Cerebellar nuclear complex (tissue), 1 donor: ENCODE measurements at places on chromosomes 3 and 15.

GRCh38 chr3:171558188-171558696 lies 98.0 kb upstream of the TNIK start:
- no peak for DNase-seq

DNA sequence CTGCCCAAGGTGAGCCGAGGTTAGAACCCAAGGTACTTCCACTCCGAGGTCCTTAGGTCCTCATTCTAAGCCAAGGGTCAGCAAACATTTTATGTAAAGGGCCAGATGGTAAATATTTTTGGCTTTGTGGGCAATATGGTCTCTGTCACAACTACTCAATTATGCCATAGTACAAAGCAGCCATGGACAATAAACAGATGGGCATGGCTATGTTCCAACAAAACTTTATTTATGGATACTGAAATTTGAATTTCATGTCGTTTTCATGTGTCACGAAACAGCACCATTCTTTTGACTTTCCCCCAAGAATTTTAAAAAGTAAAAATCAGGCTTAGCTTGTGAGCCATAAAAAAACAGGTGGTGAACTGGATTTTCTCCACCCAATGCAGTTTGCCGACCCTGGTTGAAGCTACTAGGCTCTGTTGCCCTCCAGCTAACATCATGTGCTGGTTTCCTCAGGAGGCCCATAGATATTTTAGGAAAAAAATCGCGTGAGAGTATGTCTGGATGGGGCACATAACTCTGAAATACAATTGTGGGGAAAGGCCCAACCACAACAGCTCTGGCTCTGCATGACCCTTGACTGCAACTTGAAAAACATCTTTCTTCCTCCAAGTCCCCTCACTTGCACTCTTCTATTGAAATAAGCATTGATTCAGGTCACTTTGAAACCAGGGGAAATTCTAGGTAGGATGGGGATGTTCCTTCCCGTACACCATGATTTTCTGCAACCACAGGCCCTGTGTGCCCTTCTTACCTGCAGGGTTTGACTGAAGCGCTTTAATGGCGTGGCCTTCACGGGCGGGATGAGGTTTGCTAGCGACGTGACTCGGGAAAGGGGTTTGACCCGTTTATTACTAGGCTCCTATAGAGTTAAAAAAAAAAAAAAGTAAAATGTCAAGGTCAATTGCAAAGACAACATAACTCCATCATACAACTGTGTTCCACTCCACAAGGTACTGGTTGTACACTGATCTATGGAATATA lies 28.5 kb downstream of the ARHGEF3 start:
- DNase-seq = no peak

- DNase-seq = no peak
Measured at GRCh38 chr3:57331078-57331610, 38.7 kb upstream of the ASB14 start.

DNA sequence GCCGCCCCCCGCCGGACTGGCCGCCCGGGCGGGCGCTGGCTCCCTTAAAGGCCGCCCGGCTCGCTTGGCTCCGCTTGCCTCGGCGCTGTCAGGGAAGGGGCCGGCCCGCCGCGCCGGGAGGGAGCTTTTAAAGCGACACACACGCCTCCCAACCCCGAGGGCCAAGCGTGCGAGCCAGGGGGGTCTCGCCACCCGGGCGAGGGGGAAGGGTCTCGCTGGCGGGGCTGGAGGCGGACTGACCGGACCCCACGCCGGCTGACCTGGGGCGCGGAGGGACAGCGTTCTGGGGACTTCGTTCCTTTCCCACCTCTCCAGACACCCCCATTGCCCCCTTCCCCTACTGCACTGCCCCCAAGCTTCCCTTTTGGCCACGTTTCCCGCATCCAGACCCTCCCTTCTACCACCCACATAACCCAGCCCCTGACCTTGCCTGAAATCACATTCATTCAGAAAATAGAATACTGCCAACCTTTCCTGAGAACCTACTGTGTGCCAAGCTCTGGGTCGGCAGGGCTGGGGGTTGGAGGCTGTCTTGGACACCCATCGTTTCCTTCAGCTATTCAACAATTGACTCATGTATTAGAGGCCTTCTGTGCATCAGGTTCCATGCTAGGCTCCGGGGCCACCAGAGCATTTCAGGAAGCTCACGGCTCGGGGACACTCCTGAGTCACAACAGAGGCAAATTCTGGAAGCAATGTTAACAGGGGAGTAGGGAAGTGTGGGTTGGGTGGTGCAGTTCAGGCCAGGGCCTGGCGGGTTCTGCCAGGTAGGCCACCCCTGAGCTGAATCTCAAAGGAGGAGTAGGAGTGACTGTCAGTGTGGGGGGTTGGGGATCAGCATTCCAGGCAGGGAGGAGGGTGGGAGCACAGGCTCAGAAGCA lies at the start of gene INSYN1:
Gene INSYN1 (minus strand): TSS at position 102 of the 881 bp plus-strand sequence. CDS start 2,221 bp downstream, outside the sequence.
- DNase-seq = no peak

DNA sequence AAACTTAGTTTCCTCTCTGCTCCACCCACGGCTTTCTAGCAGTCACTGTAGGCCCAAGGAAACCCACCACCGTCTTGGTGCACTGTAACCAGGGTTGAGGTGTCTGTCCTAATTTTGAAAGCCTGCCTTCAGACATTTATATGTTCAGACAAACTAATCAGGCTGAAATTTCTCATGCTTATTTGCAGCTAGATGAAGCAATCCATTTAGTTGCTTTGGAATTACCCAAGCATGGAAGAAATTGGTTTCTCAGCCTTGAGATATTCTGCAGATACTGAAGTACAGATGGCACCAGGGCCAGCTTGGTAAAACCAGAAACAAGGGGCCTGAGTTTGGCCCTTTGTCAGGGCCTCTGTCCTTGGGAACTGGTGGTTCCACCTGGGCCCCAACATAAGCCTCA lies 105.4 kb downstream of the CACNA1D start:
- no peak for DNase-seq

DNA sequence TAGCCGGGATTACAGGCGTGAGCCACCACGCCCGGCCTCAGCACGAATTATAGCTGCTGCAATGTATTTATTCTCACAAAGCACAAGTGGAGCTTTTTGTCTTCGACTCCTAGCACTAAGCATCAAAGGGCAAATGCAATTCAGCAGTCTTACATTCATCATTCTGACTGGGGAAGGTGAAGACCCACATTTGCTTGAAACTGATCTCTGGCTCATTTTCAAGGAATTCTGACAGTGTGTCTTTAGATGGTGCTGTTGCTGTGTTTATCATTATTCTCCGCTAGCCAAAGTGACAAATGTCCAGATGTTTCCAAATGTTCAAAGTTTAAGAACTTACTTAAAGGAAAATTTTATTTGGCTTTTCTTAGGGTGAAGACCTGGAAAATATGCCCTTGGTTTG lies 55.9 kb downstream of the SGO1 start:
- no peak for DNase-seq
